ENCODE measurements at places on chromosomes 1 and 21.

DNA sequence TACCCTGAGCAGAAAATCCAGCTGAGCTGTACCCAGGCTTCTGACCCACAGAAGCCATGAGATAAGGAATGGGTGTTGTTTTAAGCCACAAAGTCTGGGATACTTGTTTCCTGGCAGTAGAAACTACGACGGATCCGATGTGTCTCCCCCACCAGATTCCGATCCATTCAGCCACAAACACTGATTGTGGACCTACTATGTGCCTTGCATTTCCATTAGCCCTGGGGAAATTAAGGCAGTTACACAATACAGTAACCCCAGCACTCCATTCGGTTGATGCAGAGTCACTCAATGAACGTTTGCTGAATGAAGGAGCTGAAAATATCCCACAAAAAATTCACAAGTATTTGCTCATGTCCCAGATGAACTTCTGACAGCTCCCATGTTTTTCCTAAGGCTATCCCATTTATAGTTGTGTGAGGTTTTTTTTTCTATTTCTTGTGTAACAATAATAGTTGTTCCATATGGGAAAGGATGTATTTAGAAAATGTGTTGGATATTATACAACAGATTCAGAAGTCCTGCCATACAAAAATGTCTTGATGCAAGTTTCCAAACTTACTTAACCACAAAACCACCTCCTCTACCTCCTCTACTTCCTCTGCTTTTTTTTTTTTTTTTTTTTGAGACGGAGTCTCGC, 29.6 kb upstream of the KAZN start:
- no peak for DNase-seq

DNA sequence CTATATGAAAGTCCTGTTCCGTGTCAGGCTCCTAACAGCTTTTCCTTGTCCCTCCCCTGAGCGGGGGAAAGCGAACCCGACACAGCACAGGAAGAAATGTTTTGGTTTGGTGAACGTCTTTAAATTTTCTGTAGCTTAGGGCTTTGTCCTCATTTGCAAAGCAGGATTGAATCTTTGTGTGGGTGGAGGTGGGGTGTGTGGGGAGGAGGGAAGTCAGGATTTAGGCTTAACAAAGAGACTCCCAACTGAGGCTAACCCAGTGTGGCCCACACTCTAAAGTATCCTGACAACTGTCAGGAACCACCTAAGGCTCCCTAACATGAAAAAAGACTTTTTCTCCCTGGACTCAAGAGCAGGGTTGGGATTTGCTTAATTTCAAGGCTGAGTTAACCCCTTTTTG, 376.2 kb upstream of the C1orf174 start:
- DNase-seq = no peak

DNA sequence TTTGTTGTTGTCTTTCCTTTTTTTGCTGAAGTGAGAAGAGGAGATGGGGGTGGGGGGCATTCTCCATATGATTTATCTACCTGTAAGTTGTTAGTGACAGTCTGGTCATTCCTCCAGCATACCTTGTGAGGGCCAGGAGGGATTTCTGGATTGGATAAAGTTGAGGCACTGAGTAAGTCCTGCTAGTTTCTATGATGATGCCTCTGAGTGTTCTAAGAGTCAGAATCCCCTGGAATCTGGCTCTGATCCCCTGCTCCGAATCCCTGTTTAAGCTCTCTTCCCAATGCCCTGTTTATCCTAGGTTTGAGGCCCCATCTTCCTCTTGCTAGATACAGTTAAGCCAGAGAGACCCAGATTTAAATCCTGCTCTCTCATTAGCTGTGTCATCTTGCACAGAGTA, 83.2 kb upstream of the HOOK1 start:
- no peak for DNase-seq

DNA sequence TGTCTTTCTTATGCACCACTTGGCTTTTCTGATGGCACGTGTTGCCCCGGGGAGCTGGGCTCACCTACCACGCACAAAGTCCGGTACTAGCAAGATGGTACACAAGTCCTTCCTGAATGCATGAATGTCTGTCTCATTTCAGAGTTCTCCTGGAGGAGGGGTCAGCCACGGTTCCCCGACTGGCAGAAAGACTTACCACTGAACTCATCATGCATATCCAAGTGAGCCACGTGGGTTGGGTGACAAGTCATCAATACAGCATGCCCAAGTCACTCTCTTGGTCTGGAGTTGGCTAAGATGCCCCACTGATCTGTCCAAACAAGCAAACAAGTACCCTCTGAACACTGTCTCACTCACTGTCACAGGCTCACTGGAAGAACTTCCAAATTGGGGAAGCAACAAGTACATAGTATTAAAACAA, 28.6 kb upstream of the MX1 start:
- DNase-seq = no peak

- no peak for DNase-seq
Observed at GRCh38 chr1:45922374-45922773, 119.0 kb downstream of the MAST2 start.

All from NCI-H446 (cell line).